CD4-positive, alpha-beta T cell treated with Interleukin-17A for 4 hours (primary cell): ENCODE measurements at places on chromosomes 2 and 18.

DNA sequence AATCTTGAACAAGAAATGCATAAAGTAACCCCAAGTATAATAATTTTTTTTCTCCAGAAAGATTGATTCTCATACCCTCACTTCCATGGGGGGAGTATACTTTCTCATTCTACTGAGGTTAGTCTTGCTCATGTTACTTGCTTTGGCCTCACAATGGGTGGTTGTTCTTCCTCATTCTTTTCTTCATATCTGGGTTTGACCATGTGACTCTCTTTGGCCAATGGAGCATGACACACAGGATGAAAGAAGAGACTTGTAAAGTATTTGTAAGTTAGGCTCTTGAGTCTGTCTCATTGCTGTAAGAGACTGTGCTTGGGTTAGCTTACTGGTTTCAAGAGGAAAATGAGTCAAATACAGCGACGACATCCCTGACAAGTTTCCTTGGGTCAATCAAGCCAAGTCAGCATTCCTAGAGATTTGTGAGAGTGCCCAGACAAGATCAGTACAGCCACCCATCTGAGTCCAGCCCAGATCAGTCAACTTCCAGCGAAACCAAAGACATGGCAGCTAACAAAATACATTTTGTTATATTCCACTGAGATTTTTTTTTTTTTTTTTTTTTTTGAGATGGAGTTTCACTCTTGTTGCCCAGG is 970.2 kb downstream of the BCL11A start:
- DNase-seq = no peak

GRCh38 chr18:10544093-10544748 is 18.4 kb downstream of the NAPG start:
- no peak for DNase-seq

- no peak for DNase-seq
Measured at GRCh38 chr2:98623657-98624056, 15.3 kb downstream of the UNC50 start.

DNA sequence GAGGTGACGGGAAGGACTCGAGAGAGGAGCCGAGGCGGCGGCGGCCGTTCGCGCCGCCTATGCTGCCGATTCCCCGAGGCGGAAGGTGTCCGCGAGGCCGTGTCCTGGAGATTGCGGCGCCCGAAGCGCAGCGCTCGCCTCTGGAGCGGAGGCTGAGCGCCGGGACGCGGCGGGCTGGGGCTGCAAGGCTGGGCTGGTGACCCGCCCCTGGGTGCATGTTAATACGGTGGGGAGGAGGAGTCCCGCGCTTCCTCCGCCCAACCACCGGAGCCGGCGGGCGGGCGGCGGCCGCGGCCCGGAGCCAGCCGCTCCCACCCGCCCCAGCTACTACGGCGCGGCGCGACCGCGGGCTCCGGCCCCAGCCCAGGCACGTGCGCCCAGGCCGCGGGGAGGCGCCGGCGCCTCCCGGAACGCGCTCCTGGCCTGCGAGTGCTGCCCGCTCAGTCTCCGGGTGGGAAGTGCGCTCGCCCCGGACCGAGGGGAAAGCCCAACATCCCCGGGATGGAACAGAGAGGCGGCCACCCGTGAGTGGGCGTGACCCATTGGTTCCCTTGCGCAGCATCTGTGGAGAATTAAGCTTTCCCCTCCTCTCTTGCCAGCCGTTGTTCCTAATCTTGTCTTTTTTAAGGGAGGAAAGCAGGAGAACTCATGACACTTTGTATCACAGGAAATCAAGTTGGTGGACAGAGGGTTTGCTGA is at the start of gene DLGAP1:
Gene DLGAP1, minus strand, starts transcription at position 195 of the 699 bp plus-strand sequence.
- no peak for DNase-seq

DNA sequence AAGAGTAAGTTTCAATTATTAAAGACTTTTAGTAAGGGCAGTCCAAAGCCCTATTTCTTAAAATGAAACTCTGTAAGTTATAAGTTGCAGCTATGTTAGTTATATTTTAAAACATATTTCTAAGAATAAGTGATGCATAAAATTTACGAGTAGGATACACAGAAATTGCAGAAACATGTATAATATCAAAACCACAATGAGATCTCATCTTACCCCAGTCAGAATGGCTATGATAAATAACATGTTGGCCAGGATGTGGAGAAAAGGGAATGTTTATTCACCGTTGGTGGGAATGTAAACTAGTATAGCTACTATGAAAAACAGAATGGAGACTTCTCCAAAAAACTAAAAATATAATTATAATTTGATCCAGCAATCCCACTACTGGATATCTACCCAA is 201.2 kb downstream of the CBLN2 start:
- no peak for DNase-seq

DNA sequence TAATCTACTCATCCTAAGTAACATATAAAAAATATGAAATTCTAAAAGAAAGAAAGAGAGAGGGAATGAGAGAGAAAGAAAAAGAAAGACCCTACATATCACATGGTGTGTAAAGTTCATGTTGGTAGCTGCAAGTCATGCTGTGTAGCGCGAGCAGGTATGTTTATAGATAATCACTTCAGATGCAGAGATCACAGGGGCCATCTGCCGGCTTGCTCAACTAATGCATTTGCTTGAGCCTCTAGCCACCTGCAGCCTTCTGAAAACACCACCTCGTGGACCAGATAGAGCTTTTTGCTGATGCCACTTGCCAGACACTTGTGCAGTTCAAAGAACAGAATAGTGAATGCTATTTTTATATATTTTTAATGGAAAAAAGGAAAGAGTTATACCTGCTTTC is 37.6 kb downstream of the CDH7 start:
- no peak for DNase-seq

DNA sequence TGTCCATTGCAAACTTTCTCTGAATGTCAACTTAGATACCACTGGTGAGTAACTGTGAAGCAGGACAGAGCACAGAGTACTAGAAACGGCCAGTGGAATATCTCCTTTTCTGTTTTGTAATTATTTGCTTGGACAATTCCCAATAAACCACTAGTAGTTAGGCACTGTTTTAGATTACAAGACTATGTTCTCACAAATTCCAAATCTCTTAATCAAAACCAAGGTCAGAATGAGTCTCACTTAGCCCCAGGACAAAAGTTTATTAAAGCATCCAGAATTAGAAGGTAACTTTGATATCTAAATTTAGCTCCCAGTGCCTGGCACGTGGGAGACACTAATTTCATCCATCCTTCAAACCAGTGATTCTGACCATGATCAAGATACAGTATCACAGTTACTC is 89.0 kb downstream of the ZNF521 start:
- no peak for DNase-seq

DNA sequence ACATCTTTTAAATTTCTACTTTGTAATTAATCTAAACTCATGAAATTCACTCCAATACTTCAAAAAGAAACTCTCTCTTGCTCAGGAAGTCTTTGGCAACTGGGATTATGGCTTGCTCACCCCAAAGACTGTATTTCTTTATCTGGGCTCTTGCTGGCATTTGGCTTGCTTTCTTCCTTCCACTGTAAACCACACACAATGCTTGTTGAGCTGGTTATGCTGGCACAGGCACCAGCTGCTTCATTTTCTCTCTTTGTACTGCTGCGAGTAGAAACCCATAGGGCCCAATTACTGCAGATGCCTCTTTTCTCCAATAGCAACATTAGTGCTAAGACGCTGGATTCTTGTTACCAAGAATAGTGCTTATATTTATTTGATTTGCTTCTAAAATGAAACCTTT is 51.4 kb downstream of the SLC38A11 start:
- DNase-seq = no peak

DNA sequence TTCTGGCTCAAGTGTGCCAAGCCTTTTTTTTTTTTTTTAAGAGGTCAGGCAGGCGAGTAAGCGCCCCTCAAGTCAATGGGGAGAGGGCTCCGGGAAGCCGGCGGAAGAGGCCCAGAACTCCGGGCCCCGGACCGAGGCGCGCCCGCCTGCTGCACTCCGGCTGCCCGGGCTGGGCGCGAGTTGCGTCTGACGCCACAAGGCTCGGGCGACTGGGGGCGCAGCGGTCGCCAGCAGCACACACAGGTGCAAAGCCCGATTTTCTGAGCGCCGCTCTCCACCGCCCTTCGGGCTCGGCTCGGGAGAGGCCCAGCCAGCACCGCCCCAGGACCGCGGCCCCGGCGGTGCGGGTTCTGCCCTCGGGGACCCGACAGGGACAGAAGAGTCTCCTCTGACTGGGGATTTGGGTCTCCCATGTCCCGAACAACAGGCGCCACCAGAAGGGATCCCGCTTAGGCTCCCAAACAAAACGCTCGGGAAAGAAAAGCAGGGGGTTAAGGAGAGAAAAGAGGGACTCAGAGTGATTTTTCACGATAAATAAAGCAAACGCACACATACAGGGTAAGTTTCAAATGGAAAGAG is 787 bp downstream of the ERBB4 start:
- no peak for DNase-seq

- no peak for DNase-seq
Measured at GRCh38 chr2:236673823-236674185, 104.2 kb downstream of the ACKR3 start.

GRCh38 chr2:25566694-25567093 is 106.7 kb downstream of the DTNB start:
- no peak for DNase-seq

DNA sequence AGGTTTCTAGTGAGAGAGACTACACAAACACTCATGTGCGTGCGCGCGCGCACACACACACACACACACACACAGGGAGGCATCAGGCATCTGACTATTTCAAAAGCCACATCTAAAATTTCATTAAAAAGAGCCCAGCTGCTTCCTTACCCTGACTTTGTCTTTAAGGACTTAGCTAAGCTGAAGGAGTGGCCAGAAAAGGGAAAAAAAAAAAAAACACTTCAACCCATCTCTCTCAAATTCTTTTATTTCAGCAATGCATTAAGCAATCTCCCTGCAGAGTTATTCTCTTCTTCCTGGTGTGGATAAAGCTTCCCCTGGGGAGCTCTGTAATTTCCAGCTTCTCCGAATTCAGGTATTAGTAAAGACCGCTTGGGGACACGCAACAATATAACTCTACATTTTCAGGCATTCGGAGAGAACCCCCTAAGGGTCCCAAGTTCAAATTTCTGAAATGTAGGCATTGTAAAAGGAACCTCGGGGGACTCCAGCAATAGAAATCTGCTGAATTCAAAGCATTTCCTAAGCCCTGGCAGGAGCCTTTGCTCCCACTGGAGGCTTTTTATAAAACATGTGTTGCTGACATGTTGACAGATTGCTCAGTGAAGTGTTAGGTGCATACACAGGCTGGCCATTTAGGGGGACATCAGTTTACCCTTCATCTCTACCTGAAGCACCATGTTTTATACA is 67.0 kb downstream of the ZNF521 start:
- DNase-seq = no peak

DNA sequence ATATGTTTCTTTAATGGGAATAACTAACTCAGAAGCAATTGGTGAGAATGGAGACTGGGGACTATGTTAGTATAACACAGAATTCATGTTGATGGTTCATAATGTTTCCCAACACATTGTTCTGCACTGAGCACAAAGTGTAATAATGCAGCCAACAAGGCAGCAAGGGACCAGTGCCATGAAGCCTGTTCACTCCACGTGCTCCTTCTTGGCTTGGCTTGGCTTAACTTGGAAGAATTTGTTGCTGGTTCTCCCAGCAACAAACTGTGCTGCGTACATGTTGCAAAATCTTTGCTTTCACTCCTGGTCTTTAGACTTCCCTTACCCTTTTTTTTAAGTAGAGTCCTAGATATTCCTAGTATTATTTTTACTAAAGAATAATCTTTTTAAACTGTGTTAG is 129.7 kb downstream of the MAP3K20 start:
- no peak for DNase-seq

DNA sequence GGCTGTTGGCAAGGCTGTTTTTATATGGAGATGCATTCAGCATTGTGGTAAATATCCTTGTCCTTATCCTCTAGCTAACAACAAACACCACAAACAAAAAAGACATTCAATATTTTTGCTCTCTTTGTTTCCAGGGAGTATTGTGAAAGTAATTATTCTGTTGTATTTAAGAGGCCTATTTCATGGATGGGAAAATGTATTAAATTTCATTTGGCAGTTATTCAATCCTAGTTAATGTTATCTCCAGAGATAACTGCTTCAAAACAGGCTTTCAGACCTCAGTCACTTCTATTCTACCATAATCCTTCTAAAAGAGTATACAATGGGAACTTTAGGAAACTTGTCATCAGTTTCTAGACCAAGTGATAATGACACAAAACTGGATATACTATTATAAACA is 280.5 kb upstream of the CCDC68 start:
- DNase-seq = no peak

- DNase-seq = no peak
Measured at GRCh38 chr2:75224636-75225094, 25.3 kb upstream of the TACR1 start.

DNA sequence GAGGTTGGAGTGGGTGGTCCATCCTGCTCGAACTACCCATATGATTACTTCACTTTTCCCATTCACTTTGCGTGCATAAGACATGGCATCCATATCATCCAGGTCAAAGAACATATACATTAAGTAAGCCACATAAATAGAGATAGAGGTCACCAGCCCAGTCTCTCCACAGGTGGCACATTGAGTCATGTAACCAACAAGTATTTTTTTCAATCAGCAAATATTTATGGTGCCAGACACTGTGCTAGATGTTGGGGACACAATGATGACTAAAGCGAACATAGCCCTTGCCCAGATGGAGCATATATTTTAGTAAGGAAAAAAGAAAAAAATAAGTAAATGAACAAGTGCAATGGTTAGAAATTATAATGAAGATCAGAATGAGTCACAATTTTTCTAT is 83.6 kb upstream of the LCLAT1 start:
- DNase-seq = no peak

DNA sequence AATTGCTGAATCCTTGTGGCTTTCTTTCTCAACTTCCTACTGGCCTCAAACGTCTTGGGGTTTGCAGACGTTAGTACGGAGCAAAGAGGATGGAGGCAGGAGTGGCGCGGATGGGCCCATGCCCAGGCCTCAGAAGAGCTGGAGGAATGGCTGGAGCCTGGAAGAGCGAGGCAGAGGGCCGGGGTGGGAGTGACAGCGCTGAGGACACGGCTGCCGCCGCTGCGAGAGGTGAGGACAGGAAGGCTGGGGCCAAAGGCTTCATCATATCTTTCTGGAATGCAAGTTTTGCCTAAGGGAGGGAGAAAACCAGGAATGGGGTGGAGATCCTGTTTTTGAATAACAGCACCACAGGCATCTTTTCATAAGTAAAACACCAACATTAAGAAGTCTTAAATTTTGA is 178.5 kb upstream of the SESTD1 start:
- DNase-seq = no peak

GRCh38 chr2:37211212-37211611 is 14.9 kb downstream of the CEBPZOS start:
- DNase-seq = no peak

GRCh38 chr2:133674433-133675331 is 106.4 kb upstream of the NCKAP5 start:
- no peak for DNase-seq

GRCh38 chr2:162435676-162436075 is 91.7 kb downstream of the GCA start:
- DNase-seq = no peak

DNA sequence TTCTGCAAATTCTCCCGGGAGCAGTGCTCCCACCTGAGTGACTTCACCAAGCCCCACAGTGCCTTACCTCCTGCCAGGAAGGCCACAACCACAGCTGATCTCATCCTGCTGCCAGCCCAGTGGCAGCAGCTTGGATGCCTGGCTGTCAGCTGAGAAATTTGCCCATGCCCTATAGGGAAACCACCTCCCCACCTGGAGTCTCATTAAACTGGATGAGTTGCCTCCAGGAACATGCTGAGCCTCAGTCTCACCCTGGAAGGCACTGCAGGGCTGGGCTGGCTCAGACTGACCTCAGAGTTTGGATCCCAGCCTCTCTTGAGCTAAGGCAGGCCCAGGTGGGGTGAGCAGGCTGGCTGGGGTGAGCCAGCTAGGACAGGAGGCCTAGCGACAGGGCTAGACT is 23.3 kb downstream of the REEP1 start:
- no peak for DNase-seq
